ENCODE measurements at places on chromosomes 2 and 18.

DNA sequence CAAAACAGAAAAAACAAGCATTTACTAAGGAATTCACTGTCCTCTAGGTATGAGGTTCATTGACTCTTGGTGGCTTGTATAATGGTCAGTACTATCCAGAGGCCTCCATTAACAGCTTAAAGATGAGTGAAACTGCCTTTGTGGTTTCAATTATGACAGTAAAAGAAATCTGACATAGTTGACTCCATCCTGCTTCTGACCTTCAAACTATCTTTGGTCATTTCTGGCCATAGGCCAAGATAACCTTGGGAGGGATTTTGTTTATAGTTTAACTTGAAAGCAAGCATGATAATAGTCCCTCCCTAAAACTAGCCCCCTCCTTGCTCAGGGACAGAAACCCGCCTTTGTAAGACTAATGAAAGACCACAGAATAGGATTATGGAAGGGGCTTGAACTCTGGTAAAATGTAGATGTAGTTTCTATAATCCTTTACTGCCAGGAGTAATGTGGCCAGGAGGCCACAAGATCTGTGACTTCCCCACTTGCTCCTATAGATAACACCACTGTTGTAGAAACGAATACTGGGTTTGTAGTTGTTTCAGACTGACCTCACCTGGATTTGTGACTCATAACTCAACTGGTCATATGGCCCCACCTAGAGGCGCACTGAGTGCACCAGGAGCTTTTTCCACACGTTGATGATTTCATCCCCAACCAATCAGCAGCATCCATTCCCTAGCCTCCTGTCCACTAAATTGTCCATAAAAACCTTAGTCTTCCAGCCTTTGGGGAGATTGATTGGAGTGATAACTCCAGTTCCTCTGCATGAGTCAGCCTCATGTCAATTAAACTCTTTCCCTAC, 8.6 kb upstream of the PLEKHM3 start:
- DNase-seq = peak; percentile 18

- DNase-seq = no peak
Observed at GRCh38 chr2:11856095-11856494, 109.7 kb downstream of the LPIN1 start.

DNA sequence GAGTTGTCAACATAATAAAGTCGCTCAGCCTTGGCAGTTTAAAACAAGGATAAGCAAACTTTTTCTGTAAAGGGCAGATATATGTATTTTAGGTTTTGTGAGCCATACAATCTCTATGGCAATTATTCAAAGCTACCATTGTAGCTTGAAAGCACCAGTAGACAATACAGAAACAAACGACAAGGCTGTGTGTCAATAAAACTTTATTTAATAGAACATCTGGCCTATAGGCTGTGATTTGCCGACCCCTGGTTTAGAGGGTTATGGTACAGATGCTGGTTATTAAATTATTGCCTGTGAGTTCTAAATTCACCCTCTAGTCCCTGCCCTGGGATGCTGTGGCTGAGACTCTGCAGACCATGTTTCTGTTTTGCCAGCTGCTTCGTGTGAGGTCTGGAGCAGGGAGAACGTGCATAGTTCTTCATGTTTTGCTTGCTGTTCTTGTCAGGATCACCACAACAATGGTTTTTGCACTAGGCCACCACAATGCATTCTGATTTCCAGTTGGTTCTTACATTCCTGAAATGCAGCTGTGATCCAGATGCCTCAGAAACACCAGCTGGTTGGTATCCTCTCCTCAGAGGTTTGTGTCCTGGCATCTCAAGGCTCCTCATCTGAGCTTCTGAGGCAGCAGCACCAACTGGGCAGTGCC, 46.6 kb downstream of the ICOS start:
- no peak for DNase-seq

- DNase-seq = no peak
Observed at GRCh38 chr2:88321449-88322248, 130.8 kb downstream of the FOXI3 start.

- DNase-seq = no peak
Observed at GRCh38 chr2:185658750-185659149, 79.9 kb upstream of the FSIP2 start.
